ENCODE measurements at places on chromosomes 7 and 10.

- no peak for DNase-seq
Measured at GRCh38 chr10:11578802-11579255, 32.6 kb downstream of the USP6NL start.

- DNase-seq, result no peak
Measured at GRCh38 chr7:99456288-99456687, 9.7 kb downstream of the ATP5MF start.

GRCh38 chr7:138169441-138169851 lies 93.2 kb downstream of the AKR1D1 start:
- DNase-seq, result no peak

- DNase-seq, result no peak
Measured at GRCh38 chr10:60955957-60956425, 12.0 kb upstream of the RHOBTB1 start.

DNA sequence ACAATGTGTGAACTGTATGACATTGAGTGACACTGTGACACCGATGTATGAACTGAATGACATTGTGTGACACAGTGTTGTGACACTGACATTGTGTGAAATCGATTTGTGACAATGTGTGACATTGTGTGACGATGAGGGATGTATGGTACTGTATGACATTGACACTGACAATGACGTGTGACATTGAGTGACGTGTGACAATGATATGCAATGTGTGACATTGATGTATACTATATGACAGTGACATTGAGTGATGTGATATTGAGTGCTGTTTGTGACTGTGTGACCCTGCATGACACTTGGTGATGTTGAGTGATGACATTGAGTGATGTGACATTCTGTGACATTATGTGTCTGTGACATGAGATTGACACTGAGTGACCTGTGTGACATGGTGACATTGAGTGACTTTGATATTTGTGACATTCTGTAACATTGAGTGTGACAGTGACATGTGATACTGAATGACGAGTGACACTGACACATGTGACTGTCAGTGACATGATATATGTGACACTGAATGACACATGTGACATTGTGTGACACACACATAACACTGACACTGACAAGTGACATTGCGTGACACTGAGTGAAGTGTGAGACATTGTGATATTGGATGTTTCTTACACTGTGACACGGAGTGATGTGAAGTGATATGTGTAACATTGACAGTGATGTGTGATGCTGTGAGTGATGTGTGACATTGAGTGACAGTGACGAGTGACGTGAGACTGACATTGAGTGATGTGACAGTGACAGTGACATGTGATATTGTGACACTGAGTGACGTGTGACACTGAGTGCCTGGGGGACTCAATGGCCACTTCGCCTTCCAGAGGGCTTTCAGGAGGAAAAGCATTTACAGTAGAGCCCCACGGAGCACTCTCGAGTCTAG lies 167.5 kb downstream of the PRKAG2 start:
- DNase-seq, result no peak

- no peak for DNase-seq
Measured at GRCh38 chr7:108204281-108204796, 74.2 kb upstream of the LAMB4 start.

- no peak for DNase-seq
Measured at GRCh38 chr7:26989897-26990670, 105.7 kb downstream of the HOXA1 start.

DNA sequence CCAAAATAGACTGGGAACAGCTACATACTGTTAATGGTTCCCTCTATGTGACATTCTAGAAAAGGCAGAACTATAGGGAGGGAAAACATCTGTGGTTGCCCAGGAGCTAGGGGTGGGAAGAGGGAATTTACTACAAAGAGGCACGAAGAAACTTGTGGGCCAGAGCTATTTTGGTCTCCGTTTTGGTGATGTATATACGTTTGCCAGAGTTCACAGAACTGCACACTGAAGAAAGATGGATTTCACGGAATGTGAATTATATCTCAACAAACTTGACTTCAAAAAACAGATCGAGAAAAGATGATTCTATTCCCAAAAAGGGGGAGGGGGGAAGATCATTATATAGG lies 386 bp upstream of the AS3MT start:
- DNase-seq, result no peak

DNA sequence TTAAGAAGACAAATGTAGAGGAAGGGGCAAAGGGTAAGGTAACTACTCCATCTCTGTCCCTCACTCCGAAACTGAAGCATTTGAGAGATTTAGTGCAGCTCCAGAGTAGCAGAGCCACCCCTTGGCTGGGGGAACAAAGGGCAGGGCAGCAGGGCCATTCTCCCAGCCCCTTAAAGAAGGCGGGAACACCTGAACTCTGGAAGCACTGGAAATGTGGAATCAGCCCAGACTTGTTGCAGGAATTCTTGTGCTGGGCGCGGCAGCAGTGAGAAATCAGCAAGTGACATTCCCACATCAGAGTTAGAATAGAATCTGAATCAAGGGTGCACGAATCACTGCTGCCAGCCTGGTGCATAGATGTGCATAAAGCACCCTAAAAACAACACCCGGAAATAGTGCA lies 34.4 kb upstream of the GRM8 start:
- no peak for DNase-seq

DNA sequence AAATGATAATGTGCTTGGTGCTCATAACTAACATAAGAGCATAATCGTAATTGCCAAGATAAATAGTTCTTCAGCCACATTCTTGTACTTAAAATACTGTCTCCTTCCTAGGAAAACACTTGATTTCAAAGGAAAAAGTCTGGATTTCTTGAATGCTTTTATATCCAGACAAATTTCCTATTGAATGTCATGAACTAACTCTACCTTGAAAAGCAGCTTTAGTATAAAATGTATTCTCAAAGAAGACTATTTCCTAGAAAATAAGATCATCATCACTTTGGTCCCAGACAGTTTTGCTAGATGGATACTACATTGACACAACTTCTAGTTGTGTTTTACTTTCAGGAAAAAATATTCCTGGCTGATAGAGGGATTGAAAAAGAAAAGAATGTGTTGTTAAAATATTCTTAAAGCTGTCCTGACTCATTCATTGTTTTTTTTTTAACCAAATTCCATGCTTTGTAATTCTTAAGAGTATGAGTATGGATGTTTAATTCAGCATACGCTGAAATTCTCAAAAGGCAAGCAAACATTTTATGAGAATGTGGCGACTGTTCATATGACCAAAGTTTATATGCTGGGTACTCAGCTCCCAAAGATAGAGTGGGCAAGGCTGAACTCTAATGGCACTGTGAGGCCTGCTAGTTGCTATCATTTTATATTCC lies 106.1 kb downstream of the PPP1R3A start:
- no peak for DNase-seq

DNA sequence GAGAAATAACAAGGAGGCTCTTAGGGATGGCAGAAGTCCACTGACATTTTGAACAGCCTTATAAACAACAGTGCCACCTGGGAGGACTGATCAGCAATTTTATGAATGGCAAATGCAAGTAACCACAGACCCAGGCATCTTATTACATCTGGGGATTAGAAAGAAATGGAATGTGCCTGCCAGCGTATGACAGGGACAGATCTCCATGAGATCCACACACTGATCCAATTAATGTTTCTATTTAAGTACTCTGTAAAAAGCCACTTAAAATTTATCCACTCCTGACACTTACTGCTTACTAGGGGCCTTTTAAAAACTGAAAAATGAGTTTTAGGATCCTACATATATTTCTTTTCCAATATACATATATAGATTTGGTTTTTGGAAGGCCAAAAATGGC lies 28.6 kb downstream of the PARD3 start:
- no peak for DNase-seq

DNA sequence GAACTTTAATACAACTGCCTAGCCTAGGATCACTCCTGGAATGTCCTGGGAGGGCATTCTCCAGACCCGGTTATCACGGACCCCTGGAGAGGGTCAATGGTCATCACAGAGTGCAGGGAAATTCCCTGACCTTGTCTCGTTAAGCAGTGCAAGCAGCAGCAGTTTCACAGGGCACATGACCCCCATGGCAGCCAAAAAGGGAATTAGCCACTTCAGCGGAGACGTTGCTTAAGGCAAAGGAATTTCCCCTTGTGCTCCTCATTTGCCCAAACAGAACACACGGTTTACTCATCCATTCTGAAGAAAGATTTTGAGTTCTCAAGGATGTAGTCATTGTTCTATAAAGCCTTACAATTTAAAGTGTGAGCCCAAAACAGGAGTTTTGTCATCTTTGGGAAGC lies 260.3 kb downstream of the SNX13 start:
- peak; percentile 81 for DNase-seq

GRCh38 chr7:116316838-116317628 lies 106.7 kb downstream of the TES start:
- peak; percentile 55 for DNase-seq

- DNase-seq, result no peak
Measured at GRCh38 chr7:90736968-90737939, 141.1 kb downstream of the CDK14 start.

DNA sequence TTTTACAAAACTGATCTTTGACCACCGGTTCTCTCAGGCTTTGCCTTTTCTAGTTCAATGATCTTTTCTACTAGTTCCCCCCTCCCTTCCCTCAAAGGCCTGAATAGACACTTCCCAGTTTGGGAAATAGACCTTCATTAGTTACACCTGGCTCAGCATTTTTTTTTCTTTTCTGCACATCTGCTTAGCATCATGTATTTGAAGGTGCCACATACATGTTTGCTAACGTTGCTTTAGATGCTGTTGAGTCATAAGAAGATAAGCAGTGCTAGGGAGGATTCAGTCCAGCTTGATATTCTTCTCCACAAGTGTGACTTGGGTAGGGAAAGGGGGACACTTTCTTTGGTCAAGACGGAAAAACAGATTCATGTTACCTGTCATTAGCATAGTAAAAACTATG lies 78.3 kb downstream of the BICC1 start:
- DNase-seq, result no peak

- no peak for DNase-seq
Measured at GRCh38 chr10:2494399-2494798, 572.9 kb upstream of the PFKP start.

DNA sequence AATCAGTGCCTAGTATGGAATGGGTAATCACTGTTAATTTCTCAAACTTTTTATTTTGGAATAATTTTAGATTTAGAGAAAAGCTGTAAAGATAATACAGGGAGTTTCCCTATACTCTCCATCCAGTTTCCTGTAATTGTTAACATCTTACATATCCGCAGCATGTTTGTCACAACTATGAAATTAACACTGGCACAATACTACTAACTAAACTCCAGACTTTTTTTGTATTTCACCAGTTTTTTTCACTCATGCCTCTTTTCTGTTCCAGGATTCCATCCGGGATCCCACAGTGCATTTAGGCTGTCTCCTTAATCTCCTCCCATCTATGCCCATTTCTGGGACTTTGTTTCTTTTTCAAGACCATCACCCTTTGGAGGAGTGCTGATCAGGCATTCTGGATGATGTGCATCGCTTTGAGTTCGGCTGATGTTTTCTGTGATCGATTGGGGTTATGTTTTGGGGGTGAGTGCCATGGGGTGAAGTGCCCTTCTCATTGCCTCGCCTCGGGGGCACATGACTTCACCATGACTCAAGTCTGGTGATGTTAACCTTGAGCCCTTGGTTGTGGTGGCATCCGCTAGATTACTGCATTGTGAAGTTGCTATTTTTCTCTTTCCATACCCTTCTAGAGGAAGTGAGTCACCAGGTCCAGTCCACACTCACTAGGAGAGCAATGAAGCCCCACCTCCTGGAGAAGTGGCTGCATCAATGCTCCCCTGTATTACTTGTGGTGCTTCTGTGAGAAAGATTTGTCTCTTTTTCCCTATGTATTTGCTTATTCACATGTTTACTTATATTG lies 43.9 kb upstream of the GRB10 start:
- DNase-seq, result no peak

DNA sequence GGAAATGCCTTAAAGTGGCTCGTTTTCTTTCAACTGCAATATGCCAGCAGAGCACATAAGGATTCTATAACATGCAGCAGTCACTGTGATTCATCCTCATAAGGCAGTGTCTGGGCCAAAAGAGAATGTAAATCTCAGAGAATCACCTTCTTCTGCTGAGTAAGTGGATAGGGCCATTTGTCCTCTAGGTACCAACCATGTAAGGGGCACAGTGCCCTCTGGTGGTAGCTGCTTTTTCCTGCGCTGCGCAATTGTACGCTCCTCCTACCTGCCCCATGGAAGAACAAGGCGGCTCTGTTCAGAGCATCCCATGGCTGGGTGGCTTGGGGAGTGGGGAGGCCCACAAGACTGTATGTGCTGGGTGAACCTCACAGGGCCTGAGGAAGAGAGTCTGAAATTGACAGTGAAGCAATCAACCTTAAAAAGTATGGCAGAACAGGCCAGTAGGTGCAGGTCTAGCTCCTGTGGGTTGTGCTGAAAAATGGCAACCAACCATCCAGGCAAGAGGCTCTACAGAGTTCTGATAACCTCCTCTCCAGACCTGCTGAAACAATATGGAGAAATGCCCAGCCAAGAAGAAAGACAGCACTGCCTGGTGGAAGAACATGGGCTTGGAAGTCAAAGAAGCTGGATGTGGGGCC lies 78.6 kb upstream of the C10orf90 start:
- DNase-seq, result no peak

DNA sequence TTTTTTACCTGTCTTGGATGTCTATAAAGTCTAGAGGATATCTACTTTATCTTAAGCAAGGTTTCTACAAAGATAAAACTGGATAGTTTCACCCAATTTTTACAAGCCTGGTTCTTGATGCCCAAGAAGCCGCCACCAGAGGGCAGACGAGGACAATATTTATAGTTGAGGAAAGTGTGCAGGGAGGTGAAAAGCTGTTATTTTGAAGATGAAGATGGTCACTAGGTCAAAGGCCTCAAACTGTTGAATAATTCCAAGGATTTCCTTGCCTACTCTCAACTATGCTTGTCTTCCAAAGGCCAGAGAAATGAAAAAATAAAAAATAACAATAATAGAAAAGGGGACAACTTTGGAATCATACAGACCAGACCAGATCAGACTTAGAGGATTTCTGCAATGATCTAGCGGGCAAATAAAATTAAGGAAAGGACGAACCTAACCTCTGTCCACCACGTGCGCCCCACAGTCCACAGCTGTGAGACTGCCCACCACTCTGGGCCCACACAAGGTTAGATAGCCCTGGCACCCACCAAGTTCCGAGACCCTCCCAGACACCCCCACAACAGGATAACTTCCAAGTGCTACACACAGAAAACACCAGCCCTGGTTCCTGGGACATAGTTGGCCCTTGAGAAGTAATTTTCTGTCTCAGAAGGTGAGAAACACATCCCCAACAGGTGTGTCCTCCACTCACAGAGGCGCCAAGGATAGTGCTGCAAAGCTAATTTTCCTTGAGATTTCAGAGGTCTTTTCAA lies 2.8 kb downstream of the PKD1L1 start:
- DNase-seq, result peak; percentile 87

DNA sequence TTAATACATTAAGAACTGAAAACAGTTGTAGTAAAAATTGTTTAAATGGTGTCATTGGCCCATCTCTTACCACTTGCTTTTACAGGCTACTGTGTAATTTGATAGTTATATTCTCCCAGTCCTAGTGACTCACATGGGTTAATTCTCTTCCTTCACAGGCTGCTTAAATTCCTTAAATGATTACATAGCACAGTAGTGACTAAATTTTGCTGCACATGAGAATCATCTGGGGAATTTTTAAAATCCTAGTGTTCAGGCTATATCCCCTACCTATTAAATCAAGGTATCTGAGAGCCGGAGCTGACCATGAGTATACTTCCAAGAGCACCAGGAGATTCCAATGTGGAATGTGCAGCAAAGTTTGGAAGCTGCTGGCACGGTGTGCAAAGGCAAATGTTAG lies 45.3 kb upstream of the ZNF800 start:
- DNase-seq, result no peak
